ENCODE measurements at places on chromosomes 2 and 18. TPM values are rescaled to one million over a fixed set of nuclear protein-coding genes. Genes with fewer than 3 reads are reported as not detected.

DNA sequence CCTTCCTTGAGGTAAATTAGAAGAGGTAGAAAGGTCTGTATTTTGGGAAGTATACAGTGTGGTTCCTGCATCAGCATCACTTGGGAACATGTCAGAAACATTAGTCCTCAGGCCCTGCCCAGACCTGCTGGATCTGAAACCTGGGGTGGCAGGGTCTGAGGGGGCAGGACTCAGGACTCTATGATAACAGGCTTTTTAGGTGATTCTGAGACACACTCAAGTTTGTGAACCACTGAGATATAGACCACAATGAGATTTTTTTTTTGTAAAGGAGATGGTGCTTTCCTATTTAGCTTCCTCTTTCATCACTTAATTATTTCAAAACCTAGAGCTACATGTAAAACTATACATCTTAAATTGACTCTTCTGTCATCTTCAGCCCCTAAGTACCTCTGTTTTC, 262.7 kb upstream of the SPOPL start:
- no peaks in the 10 kb centered on the region for H3K27me3 ChIP-seq
- H3K27ac ChIP-seq: no peak overlapping the region
- H3K4me1 ChIP-seq: no peaks in the 10 kb centered on the region
- no peaks in the 10 kb centered on the region for H3K36me3 ChIP-seq

- H3K27ac ChIP-seq: no peak overlapping the region
- no peaks in the 10 kb centered on the region for H3K27me3 ChIP-seq
- DNase-seq: peak; percentile 94
Measured at GRCh38 chr2:69724540-69725159, 17.3 kb upstream of the ANXA4 start.

DNA sequence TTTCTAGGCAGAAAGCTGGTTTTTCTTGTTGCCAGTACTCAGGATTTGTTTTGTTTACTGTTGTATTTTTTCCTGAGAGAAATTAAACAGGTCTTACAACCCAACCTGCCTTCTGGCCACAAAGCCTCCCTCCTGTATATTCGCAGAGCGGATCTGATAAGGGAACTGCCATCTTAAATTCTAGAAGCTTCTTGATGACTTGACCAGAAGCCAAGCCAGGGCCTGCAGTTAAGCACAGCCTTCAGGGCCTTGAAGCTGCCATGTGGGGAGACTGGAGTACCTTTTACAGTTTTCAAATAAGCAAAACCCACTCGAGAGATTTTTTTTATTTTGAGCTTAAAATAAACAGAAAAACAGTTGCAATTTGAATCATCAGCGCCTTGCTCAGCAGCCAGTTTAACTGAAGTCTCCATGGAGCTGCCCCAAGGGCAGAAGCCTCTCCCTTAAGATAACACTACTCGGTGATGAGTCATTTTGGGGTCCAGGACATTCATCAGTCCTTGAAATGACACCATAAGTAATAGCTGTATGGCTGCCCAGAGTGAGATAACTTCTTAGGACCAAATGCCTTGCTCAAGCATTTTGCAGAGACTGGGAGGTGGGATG, 51.5 kb upstream of the PHLPP1 start:
- H3K36me3 ChIP-seq: no peaks in the 10 kb centered on the region
- no peak for DNase-seq
- H3K27ac ChIP-seq: no peak overlapping the region
- H3K4me3 ChIP-seq: no peak overlapping the region

- no peak overlapping the region for H3K27ac ChIP-seq
- no peak overlapping the region for H3K4me3 ChIP-seq
- H3K36me3 ChIP-seq: no peaks in the 10 kb centered on the region
- no peaks in the 10 kb centered on the region for H3K4me1 ChIP-seq
- no peaks in the 10 kb centered on the region for H3K27me3 ChIP-seq
- DNase-seq: no peak
Measured at GRCh38 chr2:204357286-204357685, 188.0 kb upstream of the PARD3B start.

- H3K4me1 ChIP-seq: no peaks in the 10 kb centered on the region
- no peak overlapping the region for H3K4me3 ChIP-seq
- peak; percentile 70 for DNase-seq
- H3K27ac ChIP-seq: no peak overlapping the region
- peaks cover 3% of the 10 kb centered on the region for H3K36me3 ChIP-seq
Measured at GRCh38 chr2:138531913-138532312, 30.3 kb downstream of the SPOPL start.

DNA sequence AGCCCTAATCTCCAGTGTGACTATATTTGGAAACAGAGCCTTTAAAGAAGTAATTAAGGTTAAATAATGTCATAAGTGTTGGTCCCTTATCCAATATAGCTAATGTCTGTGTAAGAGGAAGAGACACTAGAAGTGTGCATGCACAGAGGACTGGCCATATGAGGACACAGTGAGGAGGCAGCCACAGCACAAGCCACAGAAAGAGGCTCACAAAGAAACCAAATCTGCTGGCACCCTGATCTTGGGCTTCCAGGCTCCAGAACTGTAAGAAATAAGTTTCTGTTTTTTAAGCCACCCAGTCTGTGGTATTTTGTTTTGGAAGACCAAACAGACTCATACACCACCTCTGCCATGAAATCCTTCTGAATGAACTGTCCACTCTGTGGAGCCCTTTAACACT, 186.4 kb upstream of the SLC39A10 start:
- no peak overlapping the region for H3K4me3 ChIP-seq
- H3K36me3 ChIP-seq: no peaks in the 10 kb centered on the region
- no peaks in the 10 kb centered on the region for H3K27me3 ChIP-seq
- no peak for DNase-seq
- no peak overlapping the region for H3K27ac ChIP-seq

DNA sequence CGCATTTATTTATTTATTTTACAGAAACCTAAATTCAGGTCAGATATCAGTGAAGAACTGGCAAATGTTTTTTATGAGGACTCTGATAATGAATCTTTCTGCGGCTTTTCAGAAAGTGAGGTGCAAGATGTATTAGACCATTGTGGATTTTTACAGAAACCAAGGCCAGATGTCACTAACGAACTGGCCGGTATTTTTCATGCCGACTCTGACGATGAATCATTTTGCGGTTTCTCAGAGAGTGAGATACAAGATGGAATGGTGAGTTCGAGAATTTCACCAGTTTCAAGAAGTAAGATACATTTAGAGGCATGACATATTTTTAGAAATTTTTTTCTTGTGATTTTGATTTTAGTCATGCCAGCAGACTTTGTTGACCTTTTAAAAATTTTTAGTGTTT, 4.6 kb downstream of the CDCA7 start:
- H3K4me1 ChIP-seq: peaks cover 17% of the 10 kb centered on the region
- no peak overlapping the region for H3K4me3 ChIP-seq
- DNase-seq: no peak
- H3K36me3 ChIP-seq: no peaks in the 10 kb centered on the region
- H3K27ac ChIP-seq: no peak overlapping the region

- no peaks in the 10 kb centered on the region for H3K27me3 ChIP-seq
- no peak overlapping the region for H3K27ac ChIP-seq
- DNase-seq: no peak
- no peaks in the 10 kb centered on the region for H3K36me3 ChIP-seq
- peaks cover 23% of the 10 kb centered on the region for H3K4me1 ChIP-seq
Measured at GRCh38 chr18:10265560-10266333, 188.7 kb upstream of the APCDD1 start.

DNA sequence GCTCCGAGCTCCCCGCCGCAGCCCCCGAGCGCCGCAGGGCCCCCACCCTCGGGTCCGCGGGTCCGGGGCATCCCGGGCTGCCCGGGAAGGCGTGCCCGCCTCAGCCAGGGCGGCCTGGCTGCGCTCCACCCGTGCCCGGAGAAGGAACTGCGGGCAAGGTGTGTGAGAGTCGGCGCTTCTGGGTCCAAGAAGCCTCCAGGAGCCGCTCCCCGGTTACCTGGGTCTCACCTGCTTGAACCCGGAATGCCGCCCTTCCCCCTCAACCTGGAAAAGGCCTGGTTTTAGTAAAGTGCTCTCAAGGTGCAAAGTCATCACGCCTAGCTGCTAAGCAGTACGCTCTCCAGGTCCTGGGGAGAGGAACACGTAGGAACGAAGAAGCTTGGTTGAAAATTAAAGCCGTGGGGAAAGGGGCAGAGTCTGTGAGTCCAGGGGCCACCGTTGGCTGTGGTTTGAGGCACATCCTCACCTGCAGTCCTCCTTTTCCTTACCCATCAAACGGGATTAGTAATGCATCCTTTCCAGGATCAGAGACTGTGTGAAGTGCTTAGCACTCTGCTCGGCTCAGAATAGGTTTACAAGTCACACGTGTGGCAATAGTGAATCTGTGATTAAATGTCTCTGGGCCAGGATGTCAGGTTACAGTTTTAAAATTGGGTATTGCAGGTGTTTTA, 1.2 kb downstream of the ASAP2 start:
- H3K27ac ChIP-seq: peak overlapping the region; percentile 94
- peak overlapping the region; percentile 81 for H3K4me3 ChIP-seq
- peaks cover 43% of the 10 kb centered on the region for H3K4me1 ChIP-seq
- DNase-seq: peak; percentile 73

DNA sequence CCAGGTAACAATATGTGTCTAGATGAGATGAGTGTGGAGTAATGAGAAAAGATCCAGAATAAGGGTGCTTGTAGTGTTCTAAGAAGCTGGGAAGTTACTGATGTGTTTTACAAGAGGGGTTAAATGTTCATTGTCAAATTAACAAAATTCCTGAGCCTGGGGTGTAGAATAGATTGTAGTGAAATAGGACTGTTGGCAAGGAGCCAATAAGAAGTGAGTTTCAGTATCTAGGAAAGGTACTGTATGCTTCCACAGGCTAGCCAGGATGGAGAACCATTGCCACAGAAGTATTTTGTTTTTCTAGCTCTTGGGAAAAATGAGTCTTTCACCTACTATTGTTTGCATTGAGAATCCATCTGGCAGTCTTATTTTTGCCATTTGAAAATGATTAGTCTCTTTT, 10.5 kb downstream of the DOK6 start:
- DNase-seq: no peak
- no peaks in the 10 kb centered on the region for H3K4me1 ChIP-seq
- H3K36me3 ChIP-seq: no peaks in the 10 kb centered on the region
- H3K4me3 ChIP-seq: no peak overlapping the region
- H3K27me3 ChIP-seq: no peaks in the 10 kb centered on the region
- H3K27ac ChIP-seq: no peak overlapping the region

- no peaks in the 10 kb centered on the region for H3K27me3 ChIP-seq
- H3K36me3 ChIP-seq: no peaks in the 10 kb centered on the region
- DNase-seq: no peak
- no peak within 1 kb of the TSS for H3K4me3 ChIP-seq
- H3K4me1 ChIP-seq: no peaks in the 10 kb centered on the region
- no peak within 1 kb of the TSS for H3K27ac ChIP-seq
Measured at GRCh38 chr18:63586966-63587365, at the start of gene SERPINB13. Gene SERPINB13, plus strand, starts transcription at chr18:63587343. Its CDS starts 1,325 bp downstream, at chr18:63588668.

- H3K36me3 ChIP-seq: no peaks in the 10 kb centered on the region
- H3K4me1 ChIP-seq: no peaks in the 10 kb centered on the region
- DNase-seq: no peak
- no peak overlapping the region for H3K4me3 ChIP-seq
Measured at GRCh38 chr2:195758846-195759245, 101.8 kb downstream of the SLC39A10 start.

DNA sequence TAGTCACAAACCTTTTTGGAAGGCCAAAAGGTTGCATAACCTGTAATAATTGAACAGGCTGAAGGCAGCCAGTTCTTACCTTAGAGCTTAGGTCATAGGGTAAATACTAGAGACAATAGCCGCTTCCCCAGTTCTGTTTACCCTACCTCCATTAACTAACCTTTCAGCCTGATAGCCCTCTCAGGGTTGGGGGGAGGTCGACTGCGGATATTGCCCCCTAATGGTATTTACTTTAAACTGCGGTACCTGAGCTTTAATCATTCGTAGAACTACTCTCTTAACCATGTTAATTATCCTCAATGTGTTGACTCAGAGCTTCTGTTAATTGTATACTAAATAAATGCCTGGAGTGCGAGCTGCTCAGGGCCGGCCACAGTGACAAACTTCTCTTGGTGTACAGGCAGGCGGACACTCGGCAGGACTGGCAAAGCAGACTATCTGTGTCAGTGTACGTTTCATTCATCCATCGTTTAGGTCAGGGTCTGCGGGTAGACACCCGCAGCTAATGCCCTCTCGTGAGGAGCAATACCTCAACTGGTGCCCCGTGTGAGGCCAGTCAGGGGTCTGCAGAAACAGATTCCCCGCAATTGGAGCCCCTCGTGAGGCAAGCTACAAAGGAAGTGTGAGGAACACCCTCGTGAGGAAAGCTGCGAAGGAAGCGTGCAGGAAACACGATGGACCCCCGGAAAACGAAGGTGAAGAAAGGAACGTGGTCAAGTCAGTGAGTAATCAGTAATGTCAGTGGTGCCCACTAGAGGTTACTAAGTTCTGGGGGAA, 115.3 kb upstream of the SCN7A start:
- H3K4me3 ChIP-seq: no peak overlapping the region
- no peaks in the 10 kb centered on the region for H3K4me1 ChIP-seq
- no peak overlapping the region for H3K27ac ChIP-seq
- H3K36me3 ChIP-seq: no peaks in the 10 kb centered on the region
- no peaks in the 10 kb centered on the region for H3K27me3 ChIP-seq
- no peak for DNase-seq

DNA sequence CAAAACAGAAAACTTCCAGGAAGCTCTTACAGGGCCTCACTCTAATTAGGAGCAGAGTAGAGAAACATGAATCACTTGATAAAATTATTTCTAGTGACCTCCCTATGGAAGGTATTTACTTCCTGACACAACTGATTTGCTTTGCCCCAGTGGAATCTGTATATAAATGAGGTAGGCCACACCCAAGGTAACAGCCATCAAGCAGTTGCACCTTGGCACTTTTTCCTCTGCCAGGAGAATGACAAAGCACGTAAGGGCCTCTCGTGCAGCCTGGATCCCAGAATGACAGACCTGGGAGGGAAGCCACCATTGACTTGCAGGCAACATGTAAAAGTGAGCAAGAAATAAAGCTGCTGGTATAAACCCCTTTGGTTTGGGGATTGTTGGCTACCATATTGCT, 620.0 kb upstream of the SLC39A10 start:
- H3K27me3 ChIP-seq: no peaks in the 10 kb centered on the region
- no peak for DNase-seq
- no peak overlapping the region for H3K4me3 ChIP-seq
- H3K27ac ChIP-seq: no peak overlapping the region

DNA sequence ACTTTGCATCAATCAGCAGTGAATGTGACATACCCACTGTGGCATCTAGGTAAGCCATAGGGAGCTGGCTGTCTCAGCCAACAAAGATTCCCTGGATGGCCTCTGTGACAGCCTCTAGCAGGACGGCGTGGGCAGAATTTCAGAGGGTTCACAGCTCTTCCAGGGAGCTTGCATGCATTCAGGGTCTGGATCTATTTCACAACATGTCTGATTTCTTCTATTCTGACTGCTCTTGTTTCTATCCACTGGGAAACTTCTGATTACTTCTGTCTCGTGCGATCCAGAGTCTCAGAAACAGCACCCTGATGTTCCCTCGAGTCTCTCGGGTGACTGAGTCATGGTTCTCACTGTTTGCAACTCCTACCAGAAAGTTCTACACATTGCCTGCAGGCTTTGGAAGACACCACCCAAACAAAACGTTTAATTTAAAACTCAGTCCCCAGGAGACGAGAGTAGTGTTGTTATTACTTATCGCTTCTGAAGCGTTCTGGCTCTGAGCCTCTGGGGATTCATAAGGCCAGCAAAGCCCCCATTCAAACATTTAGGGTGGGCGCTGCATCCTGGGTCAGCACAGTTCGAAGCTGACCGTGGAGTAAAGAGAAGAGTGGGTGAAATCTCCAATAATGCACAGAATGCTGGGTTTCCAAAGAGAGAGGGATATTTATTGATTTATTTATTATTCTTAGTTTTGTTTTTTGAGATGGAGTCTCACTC, 41.9 kb upstream of the ODC1 start:
- H3K4me3 ChIP-seq: no peak overlapping the region
- no peaks in the 10 kb centered on the region for H3K36me3 ChIP-seq
- H3K27ac ChIP-seq: peak overlapping the region; percentile 57
- H3K27me3 ChIP-seq: no peaks in the 10 kb centered on the region
- H3K4me1 ChIP-seq: peaks cover 17% of the 10 kb centered on the region
- DNase-seq: peak; percentile 10

The TMEM18 gene
- 1.4 TPM for total RNA-seq

The COPS8 gene
- 24.1 TPM for total RNA-seq

The ABCG5 gene
- not detected for total RNA-seq
